Activated naive CD8-positive, alpha-beta T cell treated with anti-CD3 and anti-CD28 coated beads, Interleukin-2, amount 50 U/mL, for 24 hours (primary cell): ENCODE measurements at places on chromosomes 16 and 17.

DNA sequence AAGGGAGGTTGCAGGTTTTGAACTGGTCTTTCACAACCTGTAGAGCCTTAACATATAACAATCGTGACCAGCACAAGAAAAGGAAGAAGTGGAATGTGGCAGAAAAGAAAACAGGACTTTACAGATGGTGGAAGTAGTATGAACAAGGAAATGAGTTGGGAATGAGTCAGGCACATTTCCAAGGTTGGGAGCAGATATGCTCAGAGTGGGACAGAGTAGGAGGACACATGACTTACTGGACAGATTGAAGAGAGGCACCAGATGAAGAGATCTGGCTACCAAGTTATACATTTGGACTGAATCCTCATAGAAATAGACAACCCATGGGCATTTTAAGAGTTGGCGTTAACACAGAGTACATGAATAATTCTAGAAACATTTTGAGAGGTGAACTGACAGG lies 95.3 kb downstream of the ZNF18 start:
- DNase-seq, result no peak

GRCh38 chr16:48478393-48478792 lies 93.2 kb upstream of the SIAH1 start:
- DNase-seq, result no peak

- DNase-seq, result no peak
These were observed 78.5 kb downstream of the C16orf78 start for GRCh38 chr16:49452108-49452507.

GRCh38 chr17:47077576-47077975 lies 98.5 kb upstream of the RPRML start:
- no peak for DNase-seq

DNA sequence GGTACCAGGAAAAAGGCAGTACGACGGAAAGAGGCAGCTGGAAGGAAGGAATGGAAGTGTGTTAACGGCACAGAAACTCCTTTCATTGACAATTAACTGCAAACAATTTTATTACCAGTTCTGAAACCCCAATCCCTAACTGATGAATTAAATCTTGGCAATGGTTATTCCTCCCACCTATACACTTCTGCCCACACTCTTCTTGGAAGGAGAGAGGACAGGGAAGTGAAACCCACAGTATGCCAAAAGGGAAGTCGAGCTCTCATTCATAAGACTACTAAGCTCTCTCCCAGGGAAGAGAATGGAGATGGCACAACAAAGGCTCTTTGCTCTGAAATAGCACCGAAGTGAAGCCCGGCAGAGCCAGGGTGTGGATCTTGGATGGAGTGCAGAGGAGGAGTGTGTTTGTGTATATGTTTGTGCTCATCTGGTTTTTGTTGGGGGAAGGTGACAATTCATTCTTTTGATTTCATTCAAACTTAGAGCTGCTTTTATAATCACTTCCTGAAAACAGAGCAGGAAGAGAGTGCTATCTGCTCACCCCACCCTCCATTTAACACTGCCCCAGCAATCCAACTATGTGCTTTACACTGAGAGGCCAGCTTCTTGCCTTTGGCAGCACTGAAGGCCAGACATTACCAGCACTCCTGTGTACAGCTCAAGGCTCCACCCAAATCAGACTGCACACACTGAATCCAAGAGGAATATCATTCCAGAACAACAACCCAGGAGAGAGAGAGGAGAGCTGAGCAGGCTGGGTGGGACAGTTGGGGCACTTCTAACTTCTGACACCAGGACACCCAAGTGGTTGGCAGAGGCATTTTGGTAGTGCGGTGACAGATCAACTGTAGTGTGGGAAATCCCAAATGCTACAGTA lies 68.7 kb downstream of the HIC1 start:
- no peak for DNase-seq

GRCh38 chr16:77589071-77589765 lies 133.1 kb upstream of the NUDT7 start:
- DNase-seq, result no peak

- DNase-seq, result no peak
These were observed 33.1 kb upstream of the ULK2 start for GRCh38 chr17:19900809-19901208.

DNA sequence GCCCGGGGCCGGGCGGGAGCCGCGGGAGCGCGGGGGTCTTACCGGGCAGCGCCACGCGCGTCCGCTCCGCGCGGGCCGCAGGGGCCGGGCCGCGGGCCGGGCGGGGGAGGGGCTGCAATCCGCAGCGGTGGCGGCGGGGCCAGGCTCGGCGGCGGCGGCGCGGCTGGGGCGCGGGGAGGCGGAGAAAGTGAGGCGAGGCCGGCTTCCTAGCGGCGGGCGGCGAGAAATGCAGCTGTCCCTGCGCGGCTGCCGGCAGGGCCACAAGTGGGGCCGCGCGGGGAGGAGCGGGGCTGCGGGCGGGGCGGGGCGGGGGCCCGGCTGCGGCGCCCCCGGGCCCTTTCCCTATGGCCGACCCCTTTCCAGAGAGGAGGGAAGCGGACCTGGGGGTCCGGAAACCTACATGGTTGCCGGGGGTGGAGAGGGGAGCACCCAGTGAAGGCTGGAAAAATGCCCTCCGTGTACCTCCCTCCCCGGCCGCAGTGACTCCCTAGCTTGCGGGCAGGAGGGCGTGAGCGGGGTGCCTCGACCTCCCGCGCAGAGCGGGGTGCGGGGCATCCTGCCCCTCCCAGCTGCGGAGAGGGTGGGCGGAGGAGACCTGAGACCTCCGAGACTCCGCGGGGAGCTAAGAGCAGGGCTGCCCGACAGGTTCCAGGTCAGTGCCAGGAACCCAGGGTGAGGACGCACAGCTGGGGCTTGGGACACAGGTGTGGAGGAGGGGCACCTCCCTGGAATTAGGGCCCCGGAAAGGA lies at the start of gene CUEDC1:
TSS of gene CUEDC1 (minus strand) at position 230 of the 749 bp plus-strand sequence. CDS start 69,848 bp downstream, outside the sequence.
- DNase-seq, result peak; percentile 73

GRCh38 chr16:66030036-66030435 lies 336.5 kb upstream of the CDH5 start:
- no peak for DNase-seq

- no peak for DNase-seq
These were observed 57.4 kb upstream of the NKD1 start for GRCh38 chr16:50490828-50491227.

DNA sequence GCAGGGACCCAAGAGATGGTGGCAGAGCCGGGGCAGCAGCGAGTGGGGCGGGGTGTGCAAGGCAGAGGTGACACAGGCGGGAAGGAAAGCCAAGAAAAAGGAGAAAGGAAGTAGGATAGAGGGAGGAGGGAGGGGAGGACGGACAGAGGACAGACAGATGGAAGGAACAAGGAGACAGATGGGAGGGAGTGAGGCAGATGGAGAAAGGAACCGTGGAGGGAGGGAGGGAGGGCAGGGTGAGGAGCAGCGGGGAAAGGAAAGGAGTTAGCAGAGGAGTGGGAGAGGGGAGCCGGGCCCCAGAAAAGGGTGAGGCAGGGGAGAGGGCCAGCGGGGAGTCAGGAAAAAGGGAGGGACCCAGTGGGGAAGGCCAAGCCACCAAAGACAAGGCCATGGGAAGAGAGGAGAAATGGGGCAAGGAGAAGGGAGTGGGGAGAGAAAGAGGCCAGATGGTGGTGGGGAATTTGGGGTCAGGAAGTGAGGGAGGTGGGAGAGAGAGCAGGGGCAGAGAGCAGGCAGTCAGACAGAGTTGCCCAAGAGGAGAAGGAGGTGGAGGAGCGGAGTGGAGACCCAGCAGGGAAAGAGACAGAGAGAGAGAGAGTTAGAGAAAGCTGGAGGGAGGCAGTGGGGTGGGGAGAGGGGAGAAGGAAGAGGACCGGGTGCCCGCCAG lies 13.2 kb upstream of the ASGR1 start:
- DNase-seq, result no peak

DNA sequence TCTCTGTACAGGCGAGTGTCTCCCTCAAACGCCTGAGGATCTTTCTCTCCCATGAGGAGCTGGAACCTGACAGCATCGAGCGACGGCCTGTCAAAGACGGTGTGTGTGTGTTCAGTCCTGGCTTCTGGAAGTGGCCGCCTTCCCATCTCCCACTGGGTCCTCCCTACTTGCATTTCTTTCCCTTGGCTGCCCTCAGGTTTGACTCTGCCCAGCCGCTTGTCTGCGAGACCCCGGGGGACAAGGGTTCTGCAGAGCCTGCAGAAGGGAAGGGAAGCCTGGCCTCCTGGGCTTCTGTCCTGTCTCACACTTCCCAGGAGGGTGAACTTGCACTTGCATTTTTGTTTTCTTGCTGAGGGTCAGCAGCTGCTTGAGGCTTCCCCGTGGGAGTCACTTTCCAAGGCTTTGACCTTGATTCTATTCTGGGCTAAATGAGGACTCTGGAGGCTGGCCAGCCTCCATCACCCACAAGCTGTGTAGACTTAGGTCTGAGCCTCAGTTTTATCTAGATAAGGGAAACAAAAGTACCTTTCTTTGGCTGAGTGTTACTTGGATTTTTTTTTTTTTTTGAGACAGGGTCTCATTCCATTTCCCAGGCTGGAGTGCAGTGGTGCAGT lies 122.3 kb downstream of the ABCC1 start:
- no peak for DNase-seq

DNA sequence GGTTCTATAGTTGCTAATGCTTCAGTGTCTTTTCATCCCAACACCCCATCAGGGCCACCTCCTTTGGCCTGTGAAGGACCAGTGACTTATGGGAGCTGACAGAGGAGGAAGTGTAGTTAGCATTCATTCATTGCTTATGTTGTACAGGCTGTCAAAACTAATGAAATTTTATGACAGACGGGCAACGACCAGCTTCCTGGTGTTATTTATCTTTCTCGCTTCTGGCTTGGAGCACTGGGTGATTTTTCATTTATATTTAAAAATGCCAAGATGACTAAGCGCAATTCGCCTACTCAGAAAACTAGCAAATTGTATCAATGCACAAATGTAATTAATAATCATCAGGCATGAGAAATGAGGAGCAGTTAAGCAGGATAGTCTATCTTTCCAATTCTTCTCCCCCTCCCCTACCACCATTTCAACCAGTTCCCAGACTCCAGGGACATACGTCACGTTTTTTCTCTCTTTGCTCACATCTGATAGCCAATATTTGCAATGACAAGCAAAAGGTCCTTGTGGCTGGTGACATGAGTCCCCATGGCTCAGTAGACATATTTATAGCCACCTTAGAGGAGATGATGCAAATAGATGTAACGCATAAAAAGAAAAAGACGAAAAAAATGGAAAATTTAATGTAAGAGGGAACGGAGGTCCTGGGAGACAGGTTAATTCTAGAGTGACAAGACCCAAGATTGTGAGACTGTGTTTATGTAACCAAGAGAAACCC lies 11.2 kb downstream of the CDRT15 start:
- no peak for DNase-seq

DNA sequence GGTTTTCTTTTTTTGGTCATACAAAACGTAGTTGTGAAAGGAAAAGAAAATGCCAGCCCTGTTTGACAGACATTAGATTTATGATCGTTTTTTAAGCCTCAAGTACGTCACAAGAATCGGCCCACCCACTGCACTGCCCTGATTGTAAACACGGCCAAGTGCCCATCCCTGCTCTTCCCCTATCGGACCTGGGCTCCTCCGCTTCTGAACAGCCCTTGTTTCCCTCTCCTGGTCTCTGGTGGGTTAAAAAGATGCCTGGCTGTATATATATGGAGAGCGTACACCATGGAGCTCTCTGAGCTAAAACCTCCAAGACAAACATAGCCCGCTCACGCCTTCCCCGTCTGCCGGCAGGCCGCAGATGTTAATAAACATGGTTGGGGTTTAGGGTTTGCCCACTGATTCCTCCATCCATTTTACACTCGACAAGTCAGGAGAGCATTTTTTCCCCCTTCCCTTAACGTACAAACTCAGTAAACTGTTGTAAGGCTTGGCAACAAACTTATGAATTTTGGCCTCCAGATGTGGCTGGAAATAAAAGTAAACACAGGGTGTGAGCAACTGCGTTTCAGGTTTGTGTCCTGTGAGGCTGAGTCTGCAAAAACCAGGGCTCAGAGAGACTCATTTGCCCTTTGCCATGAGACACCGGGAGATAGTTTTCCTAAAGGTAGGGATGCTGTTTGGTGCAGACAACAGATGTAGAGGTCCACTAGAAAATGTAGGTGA lies 325.9 kb downstream of the SOX9 start:
- DNase-seq, result no peak
